Activated CD8-positive, alpha-beta memory T cell treated with anti-CD3 and anti-CD28 coated beads, Interleukin-2, amount 50 U/mL, for 48 hours (primary cell): ENCODE measurements at places on chromosomes 1 and 21.

- no peak for DNase-seq
These were observed 213.4 kb downstream of the PRDM2 start for GRCh38 chr1:13913396-13913795.

DNA sequence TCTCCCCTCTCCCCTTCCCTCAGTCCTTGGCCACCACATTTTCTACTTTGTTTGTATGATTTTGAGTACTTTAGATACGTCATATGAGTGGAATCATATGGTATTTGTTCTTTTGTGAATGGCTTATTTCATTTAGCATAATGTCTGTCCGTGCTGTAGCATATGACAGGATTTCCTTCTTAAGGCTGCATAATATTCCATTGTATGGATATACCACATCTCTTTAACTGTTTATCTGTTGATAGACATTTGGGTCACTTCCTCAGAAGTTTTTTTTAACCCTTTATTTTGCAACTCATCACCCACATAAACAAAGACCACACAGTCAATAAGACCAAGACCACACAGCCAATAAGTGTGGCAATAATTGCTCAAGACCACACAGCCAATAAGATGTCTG is 24.9 kb downstream of the FAM163A start:
- no peak for DNase-seq

GRCh38 chr1:70916034-70916427 is 131.6 kb downstream of the PTGER3 start:
- DNase-seq: no peak

DNA sequence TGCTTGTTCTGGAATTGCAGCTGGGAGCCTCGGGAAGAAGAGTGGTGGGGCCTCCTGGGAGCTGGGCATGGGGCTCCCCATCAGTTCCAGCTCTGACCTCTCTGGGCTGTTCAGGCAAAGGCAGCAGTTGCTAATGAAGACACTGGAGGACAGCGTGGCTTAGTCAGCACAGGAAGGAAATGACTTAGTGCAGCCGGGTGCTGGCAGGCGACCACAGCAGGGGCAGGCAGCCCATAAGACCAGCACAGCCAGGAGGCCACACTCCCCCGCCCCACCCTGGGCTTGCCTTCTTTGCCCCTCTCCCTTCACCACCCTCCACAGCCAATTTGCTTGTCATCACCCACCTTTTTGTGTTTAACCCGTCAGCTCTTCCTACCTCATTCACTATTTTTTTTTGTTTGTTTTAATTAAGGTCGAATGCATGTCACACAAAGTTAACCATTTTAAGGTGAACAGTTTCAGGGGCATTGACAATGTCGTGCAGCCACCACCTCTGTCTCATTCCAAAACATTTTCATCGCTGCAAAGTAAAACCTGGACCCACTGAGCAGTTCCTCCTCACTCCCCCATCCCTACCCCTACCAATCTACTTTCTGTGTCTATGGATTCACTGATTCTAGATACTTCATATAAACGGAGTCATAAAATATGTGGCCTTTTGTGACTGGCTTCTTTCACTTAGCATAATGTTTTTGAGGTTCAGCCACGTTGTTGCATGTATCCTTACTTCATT is 10.9 kb downstream of the OLIG2 start:
- DNase-seq: no peak

DNA sequence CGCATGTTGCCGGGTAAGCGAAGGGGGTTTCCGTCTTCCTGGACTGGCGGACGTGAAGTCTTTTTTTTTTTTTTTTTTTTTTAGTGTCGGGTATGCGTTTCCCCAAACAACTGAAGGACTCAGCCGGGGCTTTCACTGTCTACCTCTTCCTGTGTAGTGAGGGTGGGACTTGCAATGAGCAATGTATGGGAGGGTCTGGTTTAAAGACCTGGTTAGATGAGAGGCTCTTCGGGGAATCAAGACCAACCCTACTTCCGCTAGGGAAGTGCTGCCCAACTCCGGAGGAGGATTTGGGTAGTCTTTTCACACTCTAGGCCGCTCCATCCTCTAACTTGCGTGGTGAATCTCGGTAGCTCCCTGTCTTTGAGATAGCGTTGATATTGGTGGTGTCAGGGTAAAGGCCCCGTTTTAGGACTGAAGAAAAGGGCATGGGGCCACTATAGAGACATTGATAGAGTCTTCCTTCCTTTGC is 754 bp downstream of the PRRC2C start:
- DNase-seq: no peak

DNA sequence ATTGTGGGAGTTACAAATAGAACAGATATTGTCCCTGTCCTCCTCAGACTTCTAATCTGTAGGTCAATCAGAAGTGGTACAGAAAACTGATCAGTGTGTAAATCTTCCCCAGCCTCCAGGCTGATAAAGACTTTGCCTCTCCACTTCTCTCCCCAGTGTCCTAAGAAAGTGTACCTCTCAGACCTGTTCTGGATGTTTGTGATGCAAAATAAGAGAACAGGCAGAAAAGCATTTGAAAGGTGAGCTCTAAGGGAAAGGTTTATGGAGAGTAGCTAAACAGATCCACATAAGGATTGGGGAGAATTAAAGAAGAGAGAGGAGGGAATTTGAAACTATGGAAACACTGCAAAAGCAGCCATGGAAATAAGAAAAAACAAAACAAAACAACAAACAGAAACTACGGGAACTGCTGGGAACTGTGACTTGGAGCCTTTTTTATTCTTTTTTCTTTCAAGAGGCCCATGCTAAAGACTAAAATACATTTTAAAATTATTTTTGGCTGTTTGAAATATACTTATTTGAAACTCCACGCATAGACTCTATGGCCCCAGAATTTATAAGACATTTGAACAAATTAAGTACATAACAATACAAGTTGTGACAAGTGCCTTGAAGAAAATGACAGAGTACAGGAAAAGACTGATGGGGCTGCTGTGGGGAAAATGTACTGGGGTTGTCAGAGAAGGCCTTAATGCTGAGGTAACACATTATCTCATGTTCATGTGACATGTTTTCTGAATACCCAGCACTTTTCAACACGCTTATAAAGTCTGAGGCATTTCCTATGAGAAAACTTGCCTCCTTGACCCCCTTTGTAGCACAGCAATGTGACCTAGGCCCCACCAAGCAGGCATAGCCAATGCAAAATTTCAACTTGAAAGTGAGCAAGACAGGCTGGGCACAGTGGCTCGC is 51.2 kb downstream of the TRAF5 start:
- no peak for DNase-seq

DNA sequence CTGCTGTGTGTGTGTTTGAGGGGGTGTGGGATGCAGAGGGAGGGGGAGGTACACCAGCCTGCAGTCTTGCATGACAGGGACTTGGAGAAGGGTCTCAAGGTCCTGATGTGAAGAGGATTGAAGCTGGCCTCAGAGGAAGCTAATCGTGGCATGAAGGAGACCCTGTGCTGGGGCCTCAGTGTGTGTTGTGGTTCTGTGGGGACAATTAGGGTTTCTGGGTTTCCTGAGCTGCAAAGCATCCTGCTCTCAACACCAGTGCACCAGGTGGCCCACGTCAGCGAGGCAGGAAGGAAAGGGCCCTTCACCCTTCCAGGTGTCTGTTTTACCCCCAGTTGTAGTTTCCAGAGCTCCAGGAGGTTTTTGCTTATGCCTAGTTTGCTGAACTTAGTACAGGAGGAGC is 52.8 kb downstream of the TENT5C start:
- DNase-seq: no peak

GRCh38 chr1:201217851-201218250 is 27.2 kb downstream of the IGFN1 start:
- no peak for DNase-seq

- DNase-seq: no peak
These were observed 84.0 kb downstream of the PTPRU start for GRCh38 chr1:29320156-29320940.

DNA sequence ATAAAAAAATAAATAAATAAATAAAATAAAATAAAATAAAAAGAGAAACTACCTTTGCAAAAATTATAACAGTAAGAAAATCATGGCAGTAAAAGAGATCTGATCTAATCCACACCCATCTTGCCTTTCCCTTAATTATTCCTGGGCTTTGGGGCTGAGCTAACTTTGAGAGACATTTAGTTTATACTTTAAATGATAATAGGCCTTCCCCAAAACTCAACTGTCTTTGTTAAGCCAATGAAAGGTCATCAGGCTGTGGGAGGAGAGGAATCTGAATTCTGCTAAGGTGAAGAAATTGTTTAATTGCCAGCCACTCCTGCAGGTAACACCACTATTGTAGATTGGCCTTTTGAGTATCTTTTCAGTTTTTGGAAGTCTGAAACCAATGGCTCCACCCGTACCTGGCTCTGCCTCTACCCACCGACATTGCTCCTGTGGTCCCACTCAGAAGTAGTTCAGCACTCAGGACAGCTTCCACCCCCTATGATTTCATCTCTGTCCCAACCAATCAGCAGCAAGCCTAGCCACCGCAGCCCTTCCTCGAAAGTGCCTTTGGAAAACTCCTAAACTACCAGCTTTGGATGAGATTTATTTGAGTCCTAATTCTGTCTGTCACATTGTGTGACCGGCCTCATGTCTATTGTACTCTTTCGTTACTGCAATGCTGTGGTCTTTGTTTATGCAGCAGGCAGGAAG is 23.0 kb upstream of the PNRC2 start:
- DNase-seq: no peak

GRCh38 chr1:23013657-23014056 is 2.0 kb downstream of the TEX46 start:
- DNase-seq: no peak
